ENCODE measurements at places on chromosomes 16 and 17. TPM values are rescaled to one million over a fixed set of nuclear protein-coding genes. Genes with fewer than 3 reads are reported as not detected.

FA2H gene
- total RNA-seq, result 43.1 TPM

E4F1 gene
- 22.0 TPM for total RNA-seq

SLC13A2 gene
- total RNA-seq, result 0.10 TPM

CCDC144A gene
- total RNA-seq, result 0.88 TPM

PRMT7 gene
- total RNA-seq, result 27.5 TPM

FMNL1 gene
- total RNA-seq, result 35.8 TPM

P2RX1 gene
- total RNA-seq, result not detected
